Lower leg skin (tissue), 4 donors: ENCODE measurements at places on chromosomes 7 and 10.
A peak's percentile ranks its signal among the peaks of the same experiment; 100 is the strongest.

- peak; percentile 32 for DNase-seq
These were observed 101.6 kb downstream of the CUL2 start for GRCh38 chr10:34988397-34989067.

GRCh38 chr7:108181073-108181985, 51.2 kb upstream of the LAMB4 start:
- DNase-seq, result no peak

GRCh38 chr10:70930263-70931000, 42.1 kb upstream of the PCBD1 start:
- no peak for DNase-seq

DNA sequence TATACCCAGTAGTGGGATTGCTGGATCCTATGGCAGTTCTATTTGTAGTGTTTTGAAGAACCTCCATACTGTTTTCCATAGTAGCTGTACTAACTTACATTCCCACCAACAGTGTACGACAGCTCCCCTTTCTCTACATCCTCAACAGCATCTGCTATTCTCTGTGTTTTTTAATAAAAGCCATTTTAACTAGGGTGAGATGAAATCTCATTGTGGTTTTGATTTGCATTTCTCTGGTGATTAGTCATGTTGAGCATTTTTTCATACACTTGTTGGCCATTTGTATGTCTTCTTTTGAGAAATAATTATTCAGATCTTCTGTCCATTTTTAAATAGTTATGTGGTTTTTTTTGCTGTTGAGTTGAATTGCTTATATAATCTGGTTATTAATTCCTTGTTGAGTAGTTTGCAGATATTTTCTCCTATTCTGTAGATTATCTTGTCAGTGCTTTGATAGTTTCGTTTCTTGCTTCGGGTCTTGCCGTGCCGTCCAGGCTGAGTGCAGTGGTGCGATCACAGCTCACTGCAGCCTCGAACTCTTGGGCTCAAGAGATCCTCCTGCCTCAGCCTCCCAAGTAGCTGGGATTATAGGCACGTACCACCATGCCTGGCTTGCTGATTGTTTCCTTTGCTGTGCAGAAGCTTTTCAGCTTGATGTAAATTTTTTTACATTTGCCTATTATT, 12.0 kb downstream of the MTG1 start:
- no peak for DNase-seq

DNA sequence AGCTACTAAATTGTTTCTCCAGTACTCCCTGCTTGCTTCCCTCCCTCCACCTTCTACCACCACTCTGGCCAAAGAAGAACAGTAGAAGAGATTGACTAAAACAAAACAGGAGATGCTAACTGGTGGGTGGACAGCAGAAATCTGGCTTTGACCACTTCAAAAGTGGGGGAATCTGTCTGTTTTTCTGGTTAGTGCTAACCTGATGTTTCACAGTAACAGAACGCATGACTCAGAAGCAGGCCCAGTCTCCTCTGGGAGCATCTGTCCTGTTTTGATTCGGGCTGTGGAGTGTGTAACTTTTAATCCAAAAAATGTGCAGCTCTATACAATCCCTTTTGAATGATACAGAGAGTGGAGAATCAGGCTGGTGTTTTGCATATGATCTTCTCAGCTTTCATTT, 32.7 kb upstream of the ZNF438 start:
- DNase-seq, result no peak

DNA sequence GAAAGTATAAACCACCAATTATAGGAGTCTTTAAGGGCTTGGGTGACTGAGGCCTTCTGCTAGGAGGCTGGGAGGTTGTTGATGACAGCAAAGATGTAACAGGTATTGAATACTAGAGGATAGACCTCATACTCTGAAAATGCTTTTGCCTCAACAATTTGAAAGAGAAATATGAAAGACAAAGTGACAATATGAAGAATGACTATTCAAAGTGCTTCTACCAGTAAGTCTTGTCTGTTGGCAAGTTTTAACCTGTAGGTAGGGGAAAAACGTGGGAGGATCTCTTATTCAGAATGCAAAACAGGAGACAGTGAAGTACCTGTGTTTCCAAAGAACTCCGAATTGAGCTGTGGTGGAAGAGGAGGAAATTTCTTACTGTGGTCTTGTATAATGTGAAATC, 38.2 kb downstream of the GBF1 start:
- DNase-seq, result no peak
